ENCODE measurements at places on chromosomes 1 and 21.

DNA sequence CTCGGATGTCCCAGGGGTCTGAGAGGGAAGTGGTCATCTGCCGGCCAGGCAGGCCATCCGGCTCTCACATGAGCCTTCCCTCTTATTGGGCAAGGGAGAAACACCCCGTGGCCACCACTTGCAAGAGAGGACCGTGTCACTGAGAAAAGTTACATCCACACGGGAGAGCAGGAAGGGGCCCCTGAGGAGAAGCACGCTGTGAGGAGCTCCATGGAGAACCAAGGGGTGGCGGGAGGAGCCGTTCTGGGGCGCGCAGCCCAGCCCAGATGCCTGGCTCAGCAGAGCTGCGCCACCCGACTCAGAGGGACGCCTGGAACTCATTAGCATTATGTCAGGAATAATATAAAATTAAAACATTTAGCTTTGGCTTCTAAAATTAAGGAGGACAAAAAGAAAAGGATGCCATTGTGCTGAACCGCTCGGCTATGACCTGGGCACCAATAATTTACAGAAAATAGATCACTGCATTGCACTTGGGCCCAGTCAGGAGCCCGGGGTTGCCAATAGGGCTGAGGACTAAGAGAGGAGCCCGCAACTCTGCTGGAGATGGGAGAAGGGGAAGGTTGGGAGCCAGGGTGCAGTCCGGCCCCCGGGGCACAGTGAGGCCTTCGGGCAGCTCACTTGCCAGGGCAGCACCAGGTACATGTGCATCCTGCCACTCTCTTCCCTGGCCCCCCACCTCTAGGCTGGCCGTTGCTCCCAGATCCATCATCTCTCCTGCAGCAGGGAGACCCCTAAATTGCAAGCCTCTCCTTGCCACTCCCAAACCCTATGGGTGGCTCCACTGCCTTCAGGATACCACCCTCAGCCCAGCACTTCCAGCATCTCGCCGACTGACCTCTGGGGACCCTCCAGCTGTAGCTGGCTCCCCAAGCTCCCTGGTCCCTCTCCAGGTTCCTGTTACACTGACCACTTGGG, 84.8 kb downstream of the DMRTB1 start:
- peak; percentile 47 for DNase-seq

DNA sequence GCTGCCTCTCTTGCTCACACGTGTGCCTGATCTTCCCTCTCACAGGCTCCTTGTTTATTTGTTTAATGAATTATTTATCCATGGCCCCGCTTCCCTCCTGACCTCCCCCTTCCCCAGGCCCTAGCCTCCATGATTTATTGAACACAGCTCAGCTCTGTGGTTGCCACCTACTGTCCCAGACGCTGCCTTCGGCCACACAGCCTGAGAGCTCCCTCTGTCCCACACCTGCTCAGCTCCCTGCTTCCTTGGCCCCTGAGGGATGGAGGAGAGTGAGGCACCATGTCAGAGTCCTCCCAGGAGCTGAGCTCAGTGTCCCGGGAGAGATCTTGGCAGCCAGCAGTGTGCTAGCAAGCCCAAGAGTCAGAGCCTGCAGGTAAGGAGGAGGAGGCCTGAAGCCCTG, 3.1 kb upstream of the EFNA3 start:
- DNase-seq: no peak

DNA sequence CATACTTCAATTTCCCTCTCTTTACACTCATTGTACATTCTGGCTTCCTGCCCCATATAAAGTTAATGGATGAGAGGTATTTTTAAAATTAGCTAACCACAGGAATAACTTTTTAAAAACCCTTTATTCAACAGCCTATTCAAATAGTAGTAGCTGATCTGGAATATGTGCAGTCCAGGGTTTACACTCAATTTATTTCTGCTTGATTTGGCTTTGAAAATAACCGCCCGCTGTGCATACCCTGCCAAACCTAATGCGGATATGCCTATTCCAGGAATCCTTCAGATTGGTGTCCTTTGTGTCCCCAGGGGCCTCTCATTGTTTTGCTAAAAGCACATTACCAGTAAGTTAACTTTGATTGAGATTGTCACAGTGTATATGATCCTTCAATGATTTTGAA, 1686.2 kb downstream of the PLA2G4A start:
- DNase-seq: no peak

DNA sequence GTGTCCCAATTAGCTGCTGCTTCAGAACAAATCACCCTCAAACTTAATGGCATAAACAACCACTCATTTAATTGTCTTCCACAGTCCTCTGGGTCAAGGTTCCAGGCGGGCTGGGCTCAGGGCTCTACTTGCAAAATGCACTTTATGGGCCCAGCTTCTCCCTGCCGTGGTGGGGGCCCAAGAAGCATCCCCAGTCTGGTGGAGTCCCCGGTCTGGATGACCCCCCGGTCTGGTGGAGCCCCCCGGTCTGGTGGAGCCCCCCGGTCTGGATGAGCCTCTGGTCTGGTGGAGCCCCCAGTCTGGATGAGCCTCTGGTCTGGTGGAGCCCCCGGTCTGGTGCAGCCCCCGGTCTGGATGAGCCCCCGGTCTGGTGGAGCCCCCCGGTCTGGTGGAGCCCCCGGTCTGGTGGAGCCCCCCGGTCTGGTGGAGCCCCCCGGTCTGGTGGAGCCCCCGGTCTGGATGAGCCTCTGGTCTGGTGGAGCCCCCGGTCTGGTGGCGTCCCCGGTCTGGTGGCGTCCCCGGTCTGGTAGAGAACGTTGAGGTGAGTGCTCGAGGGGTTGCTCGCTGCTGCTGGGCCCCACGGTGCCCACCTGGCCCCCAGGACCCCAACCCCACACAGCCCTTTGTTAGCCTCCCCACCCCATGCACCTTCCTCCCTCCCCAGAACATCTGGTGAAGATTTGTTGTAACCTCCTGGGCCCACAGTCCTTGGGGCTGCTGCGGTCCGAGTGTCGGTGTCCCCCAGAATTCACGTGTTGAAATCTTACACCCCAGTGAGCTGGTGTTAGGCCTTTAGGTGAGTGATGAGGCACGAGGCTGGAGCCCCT, 33.8 kb downstream of the POFUT2 start:
- no peak for DNase-seq

DNA sequence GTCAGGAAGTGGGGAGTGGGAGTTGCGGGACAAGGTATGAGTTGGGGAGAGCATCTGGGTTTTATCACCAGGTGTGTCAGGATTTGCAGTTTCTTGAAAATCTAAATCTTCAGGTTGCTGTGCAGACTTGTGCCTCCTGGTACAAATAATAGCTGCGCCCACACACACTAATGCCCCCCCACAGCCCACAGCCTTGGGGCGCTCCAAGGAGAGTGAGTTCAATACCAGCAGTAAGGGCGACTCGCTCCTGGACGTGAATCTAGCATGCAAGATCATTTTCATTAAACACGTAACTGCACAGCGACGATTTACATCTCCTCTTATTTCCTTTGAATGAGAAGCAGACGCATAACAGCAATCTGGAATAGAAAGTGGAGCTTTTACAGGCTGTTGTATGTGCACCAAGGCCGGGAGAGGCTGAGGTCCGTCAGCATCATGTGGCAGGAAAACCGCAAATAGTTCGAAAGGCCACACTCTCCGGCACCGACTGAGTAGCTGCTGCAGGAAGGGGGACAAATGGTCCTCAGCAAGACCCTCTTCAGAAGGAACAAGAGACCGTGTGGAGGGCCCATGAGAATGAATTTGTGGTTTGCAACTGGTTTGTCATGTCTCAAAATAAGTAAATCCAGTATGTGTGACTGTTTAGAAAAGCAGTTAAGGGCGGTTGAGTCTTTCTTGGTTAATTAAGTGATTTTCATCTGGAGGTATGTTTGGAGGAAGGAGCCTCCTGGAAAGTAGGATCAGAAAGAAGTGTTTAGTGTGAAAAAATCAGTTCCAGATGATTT, 439.5 kb downstream of the SMYD3 start:
- DNase-seq: peak; percentile 69

- no peak for DNase-seq
Measured at GRCh38 chr1:177859572-177859971, 110.3 kb downstream of the SEC16B start.

GRCh38 chr1:31843506-31843905, 27.7 kb upstream of the SPOCD1 start:
- no peak for DNase-seq

- DNase-seq: no peak
Measured at GRCh38 chr1:30697571-30698376, 25.6 kb downstream of the MATN1 start.

Measured in posterior cingulate gyrus (tissue), 11 donors.